NCI-H446 (cell line): ENCODE measurements at places on chromosomes 3 and 15.

DNA sequence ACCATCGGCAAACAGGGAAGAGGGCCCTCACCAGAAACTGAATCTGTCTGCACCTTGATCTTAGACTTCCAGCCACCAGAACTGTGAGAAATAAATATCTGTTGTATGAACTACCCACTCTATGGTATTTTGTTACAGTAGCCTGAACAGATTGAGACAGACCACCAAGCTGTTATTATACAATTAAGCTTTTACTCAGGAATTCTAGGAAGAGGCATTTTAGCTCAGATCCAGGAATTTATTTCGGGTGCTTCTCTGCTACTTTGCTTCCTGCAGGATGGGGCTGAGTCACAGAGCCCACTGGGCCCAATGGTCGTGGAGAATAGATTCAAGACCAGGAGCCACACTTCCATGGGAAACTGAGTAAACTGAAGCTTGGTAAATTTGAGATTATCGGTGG is 145.5 kb upstream of the PFN2 start:
- no peak for DNase-seq

- DNase-seq, result no peak
Observed at GRCh38 chr3:65485826-65486469, 552.8 kb downstream of the MAGI1 start.

DNA sequence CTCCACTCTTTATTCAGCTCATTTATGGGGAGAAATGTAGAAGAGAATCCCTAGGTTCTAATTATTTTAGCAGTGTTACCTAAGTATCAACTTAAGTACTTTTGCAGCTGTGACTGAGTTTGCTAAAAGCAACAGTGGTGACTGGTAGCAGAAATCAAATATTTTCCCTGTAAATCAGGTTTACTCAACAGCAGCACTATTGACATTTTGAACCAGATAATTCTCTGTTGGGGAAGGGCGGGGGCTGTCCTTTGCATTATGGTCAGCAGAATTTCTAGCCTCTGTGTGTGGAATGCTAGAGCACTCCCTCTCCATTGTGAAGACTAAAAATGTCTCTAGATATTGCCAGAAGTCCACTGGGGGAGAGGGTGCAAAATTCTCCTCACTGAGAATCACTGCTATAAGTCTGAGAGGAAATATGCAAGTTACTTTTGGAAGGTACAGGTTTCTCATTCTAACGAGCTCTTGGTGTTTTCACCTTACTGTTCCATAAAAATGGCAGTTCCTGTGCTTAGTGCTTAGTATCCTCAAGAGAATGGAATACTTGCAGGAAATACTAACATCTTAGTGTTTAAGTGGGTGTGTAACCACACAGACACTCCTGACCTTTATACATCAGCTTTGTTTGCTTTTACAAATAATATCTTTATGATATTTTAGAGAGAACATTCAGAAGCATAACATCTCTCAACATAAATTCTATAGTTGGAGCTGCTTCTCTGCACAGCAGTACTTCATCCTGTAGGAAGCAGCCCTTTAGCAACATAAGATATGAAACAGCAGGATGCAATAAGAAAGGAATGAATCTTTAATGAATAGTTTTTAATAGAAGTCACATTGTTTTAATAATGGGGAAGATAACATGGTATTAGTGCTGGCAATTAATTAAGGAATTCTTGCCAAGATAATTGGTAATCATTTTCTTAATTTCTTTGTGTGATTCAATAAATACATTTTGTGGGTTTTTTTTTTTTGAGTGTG is 246.5 kb upstream of the GOLIM4 start:
- DNase-seq, result no peak

DNA sequence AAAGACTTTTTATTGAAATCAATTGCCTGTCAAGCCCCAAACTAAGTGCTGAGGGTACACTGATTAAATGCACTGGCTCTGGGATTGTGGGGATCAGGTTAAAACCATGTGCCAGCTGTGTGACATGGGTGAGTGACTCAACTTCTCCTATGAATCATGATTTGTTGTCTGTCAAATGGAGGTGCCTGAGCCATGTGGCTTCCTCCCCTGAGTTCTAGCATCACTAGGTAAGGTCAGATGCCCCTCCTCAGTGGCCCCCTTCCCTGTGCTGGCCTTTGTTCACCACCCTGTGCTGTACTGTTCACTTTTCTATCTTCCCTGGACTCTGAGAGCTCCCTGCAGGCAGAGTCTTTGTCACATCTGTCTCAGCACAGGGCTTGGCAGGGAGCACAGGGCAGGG is 43.6 kb upstream of the ATP2B2 start:
- no peak for DNase-seq

DNA sequence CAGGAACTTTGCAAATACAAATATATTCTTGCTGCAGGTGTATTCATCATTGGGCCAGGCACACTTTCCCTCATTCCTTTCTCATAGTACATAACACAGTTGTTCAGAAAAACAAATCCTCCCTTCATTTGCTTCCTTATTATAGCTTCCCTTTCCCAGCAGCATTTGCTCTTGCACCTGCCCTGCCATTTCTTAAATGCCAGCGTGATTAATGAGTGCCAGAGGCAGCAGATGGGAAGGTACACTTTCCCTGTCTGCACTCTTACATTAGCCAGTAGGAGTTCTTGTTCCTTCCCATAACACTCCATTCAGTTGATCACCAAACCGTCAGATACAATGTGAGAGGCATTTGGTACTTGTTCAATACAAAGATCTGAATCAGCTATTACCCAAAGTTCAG is 128.5 kb upstream of the GAP43 start:
- no peak for DNase-seq
